GM23248 (cell line): ENCODE measurements at places on chromosomes 5 and 9.

GRCh38 chr9:1366276-1366675 is 316.1 kb downstream of the DMRT2 start:
- DNase-seq: no peak

- DNase-seq: no peak
Observed at GRCh38 chr9:113513111-113513510, 49.6 kb downstream of the RGS3 start.

DNA sequence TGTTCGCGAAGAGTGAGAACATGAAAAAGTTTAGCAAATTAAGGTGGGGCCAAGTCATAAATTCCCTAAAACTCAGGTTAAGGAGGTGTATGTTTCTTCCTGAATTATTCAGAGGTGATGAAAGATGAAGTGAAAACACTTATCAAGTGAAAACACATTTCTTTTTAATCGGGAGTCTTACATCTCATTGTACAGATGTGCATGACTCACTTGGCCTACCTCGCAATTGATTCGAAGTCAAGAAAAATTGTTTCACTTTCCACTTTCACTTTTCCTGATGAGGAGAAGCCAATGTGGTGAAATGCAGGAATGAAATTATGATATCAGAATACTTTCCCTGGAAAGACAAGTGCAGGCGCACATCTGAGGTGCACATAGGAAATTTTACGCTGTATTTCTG is 78.7 kb downstream of the SLC25A46 start:
- peak; percentile 8 for DNase-seq

DNA sequence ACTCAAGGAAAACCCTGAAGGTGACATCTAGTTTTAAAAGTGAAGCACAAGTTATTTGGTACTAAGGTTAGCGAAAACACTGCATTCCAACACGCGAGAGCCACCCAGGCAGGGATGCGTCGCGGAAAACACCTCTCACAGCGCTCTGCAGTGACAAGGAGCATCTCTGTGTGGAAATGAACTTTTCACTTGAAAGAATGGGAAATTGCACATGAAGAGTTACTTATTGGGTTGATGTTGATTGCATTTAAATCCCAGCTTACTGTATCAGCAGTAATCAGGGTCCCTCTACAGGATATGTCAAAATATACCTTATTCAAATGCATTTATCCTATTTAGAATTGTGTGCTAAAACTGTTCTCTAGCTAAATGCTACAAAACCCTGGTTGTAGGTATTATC is 144.4 kb downstream of the BNC2 start:
- DNase-seq: peak; percentile 58

DNA sequence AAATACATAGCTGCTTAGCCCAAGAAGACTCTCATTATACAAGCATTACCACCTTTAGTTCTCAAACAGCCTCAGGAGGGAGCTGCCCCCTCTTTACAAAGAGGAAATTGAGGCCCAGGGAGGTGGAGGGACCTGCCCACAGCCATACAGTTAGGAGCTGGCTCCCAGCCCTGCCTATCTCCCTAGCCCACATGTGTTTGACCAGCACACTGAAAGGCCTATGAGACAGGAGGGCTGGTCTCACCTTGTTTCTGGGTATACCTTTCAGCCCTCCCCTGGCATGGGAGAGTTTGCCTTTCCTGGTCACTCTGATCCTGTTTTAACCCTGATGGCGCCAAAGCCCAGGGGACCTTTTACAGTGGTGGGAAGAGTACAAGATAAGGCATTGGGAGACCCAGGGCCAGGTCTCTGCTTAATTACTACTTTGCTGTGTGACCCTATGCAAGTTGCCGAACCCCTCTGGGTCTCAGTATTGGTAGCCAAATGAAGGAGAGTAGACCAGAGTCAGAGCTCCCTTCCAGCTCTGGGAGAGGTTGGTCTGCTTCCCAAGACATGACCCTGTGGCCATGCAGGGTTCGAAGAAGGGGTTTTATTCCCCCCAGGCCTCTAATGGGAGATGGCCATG is 60.9 kb upstream of the RPL26L1 start:
- no peak for DNase-seq

- DNase-seq: no peak
Observed at GRCh38 chr9:14452539-14452938, 138.6 kb upstream of the NFIB start.

GRCh38 chr5:131272307-131272706 is 8.5 kb downstream of the CDC42SE2 start:
- DNase-seq: no peak
